Activated naive CD4-positive, alpha-beta T cell (primary cell): ENCODE measurements at places on chromosomes 12 and 14.

DNA sequence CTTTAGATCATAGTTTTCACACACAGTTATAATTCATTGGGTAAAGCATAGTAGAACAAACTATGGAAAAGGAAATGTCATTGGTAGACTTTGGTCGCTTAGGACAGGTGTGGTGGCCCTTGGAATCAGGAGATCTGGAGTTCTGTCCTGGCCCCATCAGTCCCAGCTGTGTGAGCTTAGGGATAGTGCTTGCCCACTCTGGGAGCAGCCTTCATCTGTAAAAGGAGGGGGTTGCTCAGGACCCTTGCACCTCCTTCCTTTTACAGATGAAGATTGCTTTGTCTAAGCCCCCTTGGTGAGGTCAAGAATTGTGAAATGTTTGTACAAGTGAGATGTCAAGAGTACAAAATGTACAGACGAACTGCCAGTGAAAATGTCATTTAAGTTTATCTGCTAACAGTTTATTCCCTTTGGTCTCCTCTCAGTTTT, 93.2 kb downstream of the BORCS5 start:
- DNase-seq = no peak

GRCh38 chr12:109069307-109070271, 17.2 kb downstream of the USP30 start:
- DNase-seq = no peak

DNA sequence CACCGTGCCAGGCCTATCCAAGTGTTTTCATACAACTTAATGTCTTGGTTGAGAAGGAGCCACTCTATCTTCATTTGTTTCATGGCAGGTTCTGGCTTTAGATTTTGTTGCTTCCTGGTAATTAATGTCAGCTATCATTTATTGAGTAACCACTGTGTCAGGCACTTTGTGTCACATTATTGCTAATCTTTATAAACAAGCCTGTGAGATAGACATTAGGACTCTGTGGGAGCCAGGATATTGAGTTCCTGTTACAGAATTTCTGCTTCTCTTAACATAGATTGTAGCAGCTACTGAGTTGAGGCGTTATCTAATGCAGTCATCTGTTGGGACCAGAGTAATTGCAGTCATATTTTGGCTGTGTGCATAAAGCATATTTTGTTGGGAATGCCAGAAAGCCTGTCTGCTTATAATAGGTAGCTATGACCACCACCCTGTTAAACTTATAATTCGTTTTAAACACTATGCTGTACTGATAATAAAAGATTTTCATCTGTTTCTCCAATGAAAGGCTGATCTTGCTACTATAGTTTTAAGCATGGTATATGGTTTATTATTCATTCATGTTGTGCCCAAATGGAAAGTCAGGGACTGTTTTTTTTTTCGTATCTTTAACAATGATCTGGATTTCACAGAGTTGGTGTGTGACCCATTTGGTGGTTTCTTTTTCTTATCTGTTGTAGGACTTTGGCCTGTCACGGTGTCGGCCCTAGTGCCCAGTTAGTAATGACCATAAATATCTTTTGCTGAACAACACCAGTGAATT, 432.6 kb downstream of the PCNX1 start:
- DNase-seq = no peak

- no peak for DNase-seq
Observed at GRCh38 chr14:74919421-74920165, 3.5 kb downstream of the RPS6KL1 start.

GRCh38 chr14:105860615-105861580, 334.5 kb downstream of the TMEM121 start:
- no peak for DNase-seq

DNA sequence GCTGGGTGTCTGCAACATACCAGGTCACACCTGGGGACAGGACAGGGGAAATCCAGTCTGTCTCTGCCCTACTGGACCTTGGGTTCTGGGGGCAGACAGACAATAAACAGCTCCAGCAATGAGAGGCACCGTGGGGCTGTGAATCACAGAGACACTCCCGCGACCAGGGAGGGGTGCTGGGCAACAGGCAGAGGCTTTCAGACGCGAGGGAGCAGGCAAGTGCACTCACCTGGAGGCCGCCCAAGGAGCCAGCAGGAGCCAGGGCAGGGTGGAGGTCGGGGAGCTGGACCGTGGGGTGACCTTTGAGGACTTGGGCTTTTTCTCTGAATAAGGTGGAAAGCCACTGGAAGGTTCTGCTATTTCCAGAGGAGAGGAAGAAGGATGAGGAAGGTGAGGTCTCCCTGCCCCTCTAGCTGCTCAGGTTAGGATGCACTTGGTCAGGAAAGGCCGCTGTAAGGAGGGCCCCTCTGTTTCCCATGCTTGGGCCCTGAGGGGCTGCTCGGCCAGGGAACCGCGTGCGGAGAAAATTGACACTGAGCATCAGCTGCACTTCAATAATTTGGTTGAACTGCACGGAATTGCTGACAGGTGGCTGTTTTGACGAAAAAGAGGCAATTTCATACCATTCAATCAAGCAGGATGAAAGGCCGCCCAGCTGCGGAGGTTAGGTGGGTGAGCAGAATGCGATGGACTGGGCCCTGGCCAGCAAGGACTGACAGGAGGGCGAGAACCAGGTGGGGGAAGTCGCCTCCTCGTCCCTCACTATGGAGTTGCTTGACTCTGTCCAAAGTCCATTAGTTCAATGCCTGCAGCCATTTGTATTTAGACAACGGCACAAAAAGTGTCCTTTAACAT, 42.2 kb downstream of the JAG2 start:
- no peak for DNase-seq

DNA sequence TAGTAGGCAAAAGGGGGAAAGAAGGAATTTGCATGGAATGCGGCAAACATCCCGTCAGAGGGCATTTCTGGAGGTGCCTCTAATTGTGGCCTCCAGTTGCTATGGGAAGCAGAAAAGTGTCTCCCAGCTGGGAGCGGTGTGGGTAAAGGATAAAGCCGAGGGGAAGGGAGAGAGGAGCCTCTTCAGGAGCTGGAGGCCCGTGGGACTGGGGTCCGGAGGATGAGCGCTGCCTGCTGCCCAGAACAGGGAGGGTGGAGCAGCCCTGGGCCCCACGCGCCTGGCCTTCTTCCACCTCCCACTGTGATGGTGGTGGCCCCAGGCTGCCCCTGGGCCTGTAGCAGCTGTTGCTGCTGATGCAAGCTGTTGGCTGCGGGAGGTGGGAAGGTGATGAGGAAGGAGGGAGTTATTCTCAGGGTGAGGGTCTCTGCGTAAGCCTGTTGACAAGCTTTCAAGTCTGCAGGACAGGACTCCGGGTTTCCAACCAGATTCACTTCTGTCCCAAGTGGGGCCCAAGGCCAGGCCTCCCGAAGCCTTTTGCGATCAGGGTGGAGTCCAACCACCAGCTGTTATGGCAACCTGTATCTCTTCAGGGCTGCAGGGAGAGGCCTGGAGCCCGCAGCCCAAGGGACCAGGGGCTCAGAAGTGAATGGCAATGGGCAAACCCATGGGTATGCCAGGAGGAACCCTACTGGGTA, 19.1 kb upstream of the PGF start:
- DNase-seq = no peak

DNA sequence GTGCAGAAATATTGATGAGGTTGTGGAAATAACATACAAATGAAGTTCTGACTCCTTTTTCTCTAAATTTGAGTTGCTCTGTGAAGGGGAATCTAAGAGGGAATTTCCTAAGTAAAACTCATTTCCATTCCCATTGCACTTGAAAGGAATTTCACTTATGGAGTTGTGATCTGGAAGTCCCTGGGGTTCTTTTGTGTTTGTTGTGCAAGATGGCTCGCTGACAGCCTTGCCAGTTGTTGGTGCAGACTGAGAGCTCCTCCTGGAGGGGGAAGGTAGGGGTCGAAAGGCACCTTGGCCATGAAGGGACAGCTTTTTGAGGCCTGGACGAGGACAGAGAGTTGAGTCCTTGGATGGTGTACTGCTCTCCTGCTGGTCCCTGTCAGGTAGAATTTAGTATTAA, 72.0 kb downstream of the C12orf56 start:
- no peak for DNase-seq

- DNase-seq = no peak
Observed at GRCh38 chr12:62766496-62766895, 168.5 kb downstream of the PPM1H start.

- no peak for DNase-seq
Observed at GRCh38 chr12:100069795-100070194, 72.9 kb downstream of the BLTP3B start.

DNA sequence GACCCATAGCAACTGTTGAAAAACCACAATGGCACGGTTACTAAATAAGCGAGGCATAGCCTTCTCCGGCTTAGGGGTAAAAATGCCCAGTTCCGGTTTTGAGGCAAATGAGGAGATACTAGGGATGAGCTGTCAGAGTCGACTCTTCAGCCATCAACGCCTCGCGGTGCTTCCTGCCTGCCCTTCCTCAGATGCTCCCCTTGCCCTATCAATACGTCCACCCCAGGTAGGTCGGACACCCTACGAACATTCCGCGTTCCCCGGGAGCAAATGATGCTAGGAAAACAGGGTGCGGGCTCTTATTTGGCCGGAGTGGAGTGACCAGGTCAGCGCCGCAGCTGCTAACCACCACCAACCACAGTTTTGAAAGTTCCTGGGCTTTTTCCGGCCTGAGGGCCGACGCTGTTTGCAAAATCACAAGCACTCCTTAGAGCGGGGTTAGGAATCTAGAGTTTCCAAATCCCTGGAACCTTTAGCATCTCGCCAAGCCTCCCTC, 1.2 kb downstream of the SRSF9 start:
- no peak for DNase-seq

DNA sequence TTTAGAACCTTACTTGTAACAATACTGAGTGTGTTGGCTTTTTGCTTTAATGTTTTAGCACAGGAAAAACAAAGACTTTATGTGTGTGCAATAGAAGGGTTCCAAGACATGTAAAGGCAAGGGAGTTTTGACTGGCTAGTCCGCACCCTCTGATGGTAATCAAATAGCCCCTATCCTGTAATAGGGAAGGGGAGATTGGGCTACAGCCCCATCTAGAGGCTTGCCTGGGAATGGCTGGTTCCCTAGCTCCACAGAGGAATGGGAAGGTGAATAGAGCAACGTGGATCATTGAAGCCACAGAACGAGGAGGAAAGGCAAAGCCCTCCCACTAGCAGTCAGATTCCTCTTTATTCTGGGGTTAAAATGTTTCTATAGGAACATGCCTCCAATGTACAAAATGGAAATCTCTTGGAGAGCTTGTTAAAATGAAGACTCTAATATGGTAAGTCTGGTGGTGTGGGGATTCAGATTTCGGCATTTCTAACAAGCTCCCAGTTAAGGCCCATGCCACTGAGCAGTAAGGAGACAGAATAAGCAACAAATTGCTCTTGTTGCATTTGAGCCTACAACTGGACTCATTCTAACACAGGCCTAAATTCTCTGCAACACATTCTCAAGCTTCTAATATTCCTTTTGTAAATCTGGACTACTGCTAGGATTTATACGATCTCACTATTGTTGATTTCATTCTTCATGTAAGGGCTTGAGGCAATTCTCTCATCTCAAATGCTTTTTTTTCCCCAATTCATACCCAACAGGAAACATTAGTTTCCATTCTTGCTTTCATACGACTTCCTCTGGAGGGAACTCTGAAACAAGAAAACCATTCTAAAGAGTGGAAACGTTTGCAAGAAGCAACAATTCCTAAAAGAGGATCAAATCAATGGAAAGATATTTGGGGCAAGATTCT, 57.1 kb downstream of the NIN start:
- DNase-seq = no peak

DNA sequence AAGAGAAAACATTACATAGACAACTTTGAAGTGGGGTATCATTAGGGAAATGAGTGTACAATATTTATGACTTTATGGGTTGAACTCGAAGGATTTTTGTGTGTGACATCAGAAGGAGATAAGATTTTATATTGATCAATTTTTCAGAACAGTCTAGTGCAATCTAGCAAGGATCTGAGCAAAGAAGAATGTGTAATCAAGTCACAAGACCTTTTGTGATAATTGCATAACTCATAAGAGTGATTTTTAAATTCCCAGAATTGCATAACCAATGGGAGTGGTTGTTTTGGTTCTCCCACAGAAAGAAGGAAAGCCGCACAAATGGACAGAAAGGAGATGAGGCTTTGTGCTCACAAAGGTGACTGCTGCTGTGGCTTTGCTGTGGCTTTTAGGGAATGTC, 441.8 kb upstream of the FLRT2 start:
- no peak for DNase-seq

- no peak for DNase-seq
Observed at GRCh38 chr12:1741154-1741949, 50.5 kb downstream of the ADIPOR2 start.

GRCh38 chr12:13258197-13258596, 61.7 kb downstream of the EMP1 start:
- DNase-seq = no peak

GRCh38 chr12:83920821-83921547, 991.6 kb downstream of the SLC6A15 start:
- no peak for DNase-seq

GRCh38 chr12:54465857-54466523, 7.4 kb downstream of the GTSF1 start:
- DNase-seq = no peak

DNA sequence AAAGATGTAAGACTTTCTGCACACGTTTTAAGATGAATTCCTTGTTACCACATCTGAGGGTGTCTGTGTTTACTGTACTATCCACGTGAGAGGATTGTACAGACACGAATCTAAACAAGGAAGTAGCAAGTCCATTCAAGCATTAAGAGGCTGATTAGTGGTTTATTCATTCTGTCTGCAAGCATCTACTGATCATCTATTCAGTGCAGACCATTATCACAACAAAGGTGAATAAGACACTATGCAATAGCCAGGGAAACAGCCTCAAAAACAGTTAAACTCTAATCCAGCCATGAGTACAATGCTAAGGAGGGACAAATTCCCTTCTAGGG, 111.6 kb upstream of the PZP start:
- DNase-seq = no peak

DNA sequence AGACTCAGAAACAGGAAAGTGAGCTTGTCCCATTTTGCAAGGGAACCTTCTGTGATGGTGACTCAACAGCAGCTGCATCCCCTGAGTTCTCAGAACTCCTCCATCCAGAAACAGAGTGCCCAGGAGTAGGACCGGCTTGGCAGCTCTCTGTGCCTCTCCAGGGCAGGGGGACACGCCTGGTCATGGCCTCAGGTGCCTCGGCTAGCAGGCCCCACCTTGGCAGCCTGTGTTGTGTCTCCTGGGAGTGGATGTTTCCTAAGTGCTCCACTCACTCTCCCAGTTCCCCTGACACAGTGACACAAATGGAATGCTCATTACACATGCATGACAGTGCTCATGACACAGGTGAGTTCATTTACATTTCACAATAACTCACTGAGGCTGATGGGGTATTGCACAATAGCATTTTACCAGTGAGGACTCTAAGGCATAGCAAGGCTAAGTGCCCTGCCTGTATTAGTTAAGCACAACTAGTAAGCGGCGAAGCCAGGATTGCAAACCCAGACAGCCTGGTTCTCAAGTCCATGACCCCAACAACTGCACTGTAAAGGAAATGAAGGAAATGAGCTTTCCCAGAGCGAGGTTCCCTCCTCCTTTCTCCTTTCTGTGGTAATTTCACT, 47.4 kb downstream of the CALM1 start:
- no peak for DNase-seq

- no peak for DNase-seq
Observed at GRCh38 chr14:44854114-44854513, 107.6 kb downstream of the KLHL28 start.

- DNase-seq = no peak
Observed at GRCh38 chr12:11824069-11824468, 174.6 kb downstream of the ETV6 start.

- DNase-seq = no peak
Observed at GRCh38 chr12:56014205-56014604, 6.6 kb upstream of the IKZF4 start.
